ENCODE measurements at places on chromosomes 12 and 14. TPM values are rescaled to one million over a fixed set of nuclear protein-coding genes. Genes with fewer than 3 reads are reported as not detected.

The TRIM9 gene
- polyA plus RNA-seq = 0.98 TPM

The TMEM30B gene
- polyA plus RNA-seq = 22.4 TPM

The LRRC43 gene
- polyA plus RNA-seq = 4.5 TPM

The SYNDIG1L gene
- 0.78 TPM for polyA plus RNA-seq

The SERPINA12 gene
- polyA plus RNA-seq = not detected

The RHOJ gene
- 66.8 TPM for polyA plus RNA-seq

The LRCOL1 gene
- 0.85 TPM for polyA plus RNA-seq

The CD4 gene
- polyA plus RNA-seq = 89.3 TPM

The KLRB1 gene
- 3.0 TPM for polyA plus RNA-seq

The WDR89 gene
- polyA plus RNA-seq = 25.5 TPM

The ARHGEF25 gene
- polyA plus RNA-seq = 43.4 TPM

The VRK1 gene
- polyA plus RNA-seq = 17.8 TPM

The PRIMA1 gene
- 0.91 TPM for polyA plus RNA-seq

The OAS1 gene
- polyA plus RNA-seq = 5.6 TPM

The TOMM20L gene
- 0.55 TPM for polyA plus RNA-seq

The PRPH gene
- 1.2 TPM for polyA plus RNA-seq

The SLC2A14 gene
- polyA plus RNA-seq = 0.60 TPM

The IFT81 gene
- 48.2 TPM for polyA plus RNA-seq

The FBRSL1 gene
- polyA plus RNA-seq = 109 TPM

The ATF1 gene
- polyA plus RNA-seq = 41.1 TPM

The VWF gene
- polyA plus RNA-seq = 104 TPM

The PIP4K2C gene
- 18.1 TPM for polyA plus RNA-seq

The NRL gene
- 2.3 TPM for polyA plus RNA-seq

The SDR9C7 gene
- 0.24 TPM for polyA plus RNA-seq

The FIGNL2 gene
- polyA plus RNA-seq = 1.5 TPM

The KCNMB4 gene
- 25.5 TPM for polyA plus RNA-seq

The MVK gene
- 18.3 TPM for polyA plus RNA-seq

The RASAL1 gene
- polyA plus RNA-seq = 0.56 TPM

The FOXN4 gene
- polyA plus RNA-seq = 1.6 TPM

The OR5AU1 gene
- 0.36 TPM for polyA plus RNA-seq

The PDE3A gene
- 7.2 TPM for polyA plus RNA-seq

The C14orf132 gene
- 29.5 TPM for polyA plus RNA-seq

The GPRC5D gene
- 1.1 TPM for polyA plus RNA-seq

The RNASE13 gene
- polyA plus RNA-seq = not detected

The TAS2R8 gene
- polyA plus RNA-seq = not detected

The HSPA2 gene
- polyA plus RNA-seq = 7.2 TPM

The RILPL1 gene
- polyA plus RNA-seq = 15.8 TPM

The PTPN6 gene
- 21.0 TPM for polyA plus RNA-seq

The KRT75 gene
- not detected for polyA plus RNA-seq

The RNASE3 gene
- 0.44 TPM for polyA plus RNA-seq

The FANCM gene
- 17.2 TPM for polyA plus RNA-seq

The CLEC7A gene
- polyA plus RNA-seq = 2.5 TPM

The KCNC2 gene
- polyA plus RNA-seq = 0.13 TPM

The LHX5 gene
- polyA plus RNA-seq = not detected

The CMKLR1 gene
- polyA plus RNA-seq = 13.5 TPM

The CACNA2D4 gene
- polyA plus RNA-seq = 2.6 TPM

The RERG gene
- 18.3 TPM for polyA plus RNA-seq

The SIX1 gene
- polyA plus RNA-seq = 1.2 TPM

The AGAP2 gene
- 0.61 TPM for polyA plus RNA-seq

The LYZ gene
- polyA plus RNA-seq = 42.8 TPM

The ZBTB42 gene
- polyA plus RNA-seq = 6.2 TPM

The C12orf50 gene
- polyA plus RNA-seq = 0.38 TPM

The TMEM63C gene
- 0.29 TPM for polyA plus RNA-seq

The PKP2 gene
- 3.2 TPM for polyA plus RNA-seq

The SERPINA1 gene
- polyA plus RNA-seq = 5.6 TPM
